ENCODE measurements at places on chromosomes 11 and 22.

DNA sequence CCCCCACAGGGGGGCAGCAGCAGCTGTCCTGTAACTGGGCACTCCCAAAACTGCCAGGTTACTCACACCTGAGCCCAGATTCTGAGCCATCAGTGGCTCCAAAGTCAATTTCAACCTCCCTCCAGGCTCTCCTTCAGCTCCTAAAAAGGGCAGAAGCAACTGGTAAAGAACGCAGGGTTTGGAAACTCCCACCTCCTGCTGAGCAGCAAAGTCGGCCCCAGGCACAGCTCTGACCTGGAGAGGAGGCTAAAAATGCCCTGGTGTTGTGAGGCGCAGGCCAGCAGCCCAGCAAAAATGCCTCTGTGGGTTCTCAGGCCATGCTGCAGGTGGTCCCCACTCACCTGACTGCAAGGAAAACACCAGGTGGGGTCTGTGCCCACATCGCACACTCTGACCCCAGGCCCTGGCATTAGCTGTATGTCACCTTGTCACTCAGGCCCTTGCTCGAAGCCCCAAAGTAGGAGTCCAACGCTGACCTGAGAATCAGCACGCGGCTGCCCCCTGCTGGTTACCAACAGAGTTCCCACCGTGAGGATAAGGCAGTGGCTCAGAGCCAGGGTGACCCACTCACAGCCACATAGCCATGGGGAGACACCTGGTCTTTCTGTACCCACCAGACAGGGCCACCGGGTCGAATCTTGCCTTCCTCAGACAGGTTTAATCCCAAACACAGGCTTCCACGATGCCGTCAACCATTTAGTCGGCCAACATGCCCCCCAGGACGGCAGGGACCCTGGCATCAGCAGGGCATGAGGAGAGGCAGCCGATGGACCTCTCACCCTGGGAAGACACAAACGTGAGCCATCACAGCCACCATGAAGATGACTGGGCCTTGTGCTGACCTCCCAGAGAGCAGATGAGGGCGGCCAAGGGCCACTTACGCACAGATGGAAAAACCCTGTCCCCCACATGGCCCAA lies 11.1 kb downstream of the POLR3H start:
- DNase-seq: peak; percentile 28

- no peak for DNase-seq
Measured at GRCh38 chr11:70107191-70107590, 29.1 kb downstream of the ANO1 start.

GRCh38 chr22:31084811-31085492 lies 3.8 kb downstream of the SMTN start:
- peak; percentile 73 for DNase-seq

- DNase-seq: no peak
Measured at GRCh38 chr11:67283481-67283963, 5.6 kb upstream of the ANKRD13D start.

GRCh38 chr22:29806196-29806595 lies 31.9 kb downstream of the ASCC2 start:
- no peak for DNase-seq

DNA sequence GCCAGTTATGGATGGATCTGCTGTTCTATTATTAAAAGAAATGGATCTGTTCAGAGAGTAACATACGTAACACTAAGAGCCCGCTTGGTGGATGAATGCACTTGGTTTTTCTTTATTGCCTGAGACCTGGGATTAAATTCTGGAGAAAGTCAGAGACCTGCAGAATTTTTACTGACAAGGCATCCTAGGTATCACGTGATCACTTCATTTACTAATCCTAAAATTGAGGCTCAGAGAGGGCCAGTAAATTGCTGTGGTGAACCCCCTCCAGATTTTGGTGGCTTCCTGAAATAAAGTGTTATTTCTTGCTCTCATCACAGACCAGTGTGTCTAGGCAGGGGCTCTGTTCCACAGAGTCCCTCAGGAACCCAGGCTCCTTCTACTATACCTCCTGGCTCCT lies 187.9 kb upstream of the LARGE1 start:
- DNase-seq: no peak

DNA sequence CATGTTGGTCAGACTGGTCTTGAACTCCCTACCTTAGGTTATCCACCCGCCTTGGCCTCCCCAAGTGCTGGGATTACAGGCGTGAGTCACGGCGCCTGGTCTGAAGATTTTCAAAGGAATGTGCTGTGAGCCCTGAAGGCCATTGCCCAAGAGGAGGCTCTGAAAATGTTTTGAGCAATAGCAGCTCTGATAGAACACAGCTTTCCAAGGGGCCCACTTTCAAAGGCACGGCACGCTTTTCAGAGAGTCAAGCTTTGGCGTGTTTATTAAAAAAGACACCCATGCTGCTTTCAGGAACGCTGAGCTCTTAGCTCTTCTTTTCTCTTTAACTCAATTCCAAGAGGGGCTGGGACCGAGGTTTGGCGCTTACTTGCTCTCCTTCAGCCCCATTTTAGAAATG lies 73.8 kb upstream of the CDON start:
- no peak for DNase-seq

DNA sequence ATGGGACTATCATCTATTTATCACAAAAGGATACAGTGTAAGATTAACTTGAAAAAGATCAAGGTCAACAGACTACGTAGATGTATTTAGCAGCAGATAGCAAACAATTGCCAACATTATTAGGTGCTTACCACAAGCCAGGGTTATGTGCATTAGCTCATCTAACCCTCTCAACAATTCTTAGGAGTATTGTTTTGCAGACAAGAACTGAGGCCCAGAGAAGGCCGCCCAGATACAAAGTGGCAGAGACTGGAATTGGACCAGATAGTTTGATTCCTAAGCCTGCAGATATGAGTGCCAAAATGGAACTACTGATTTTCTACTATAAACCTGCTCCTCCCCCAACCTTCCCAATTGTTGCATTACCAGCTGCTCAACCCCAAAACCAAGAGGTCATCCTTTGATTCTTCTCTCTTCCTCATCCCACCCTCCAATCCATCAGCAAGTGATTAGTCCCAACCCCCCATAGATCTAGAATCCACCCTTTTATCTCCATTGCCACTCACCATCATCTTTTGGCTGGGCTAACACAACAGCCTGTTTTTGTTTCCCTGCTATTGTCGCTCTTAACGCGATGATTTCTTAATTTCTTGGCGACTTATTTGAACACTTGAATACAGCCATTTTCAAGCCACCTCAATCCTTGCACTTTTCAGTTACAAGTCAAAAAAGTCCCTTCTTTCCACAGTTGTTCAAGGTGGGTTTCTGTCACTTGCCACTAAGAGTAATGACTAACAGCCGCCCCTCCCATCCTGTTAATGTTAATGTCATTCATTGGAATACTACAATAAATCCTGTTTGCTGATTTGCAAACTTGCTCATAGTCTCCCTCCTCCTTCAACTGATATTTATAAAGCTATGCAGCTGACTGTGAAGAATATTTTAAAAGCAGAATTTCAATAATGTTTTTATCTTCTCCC lies 2.7 kb downstream of the TMEM123 start:
- DNase-seq: no peak

DNA sequence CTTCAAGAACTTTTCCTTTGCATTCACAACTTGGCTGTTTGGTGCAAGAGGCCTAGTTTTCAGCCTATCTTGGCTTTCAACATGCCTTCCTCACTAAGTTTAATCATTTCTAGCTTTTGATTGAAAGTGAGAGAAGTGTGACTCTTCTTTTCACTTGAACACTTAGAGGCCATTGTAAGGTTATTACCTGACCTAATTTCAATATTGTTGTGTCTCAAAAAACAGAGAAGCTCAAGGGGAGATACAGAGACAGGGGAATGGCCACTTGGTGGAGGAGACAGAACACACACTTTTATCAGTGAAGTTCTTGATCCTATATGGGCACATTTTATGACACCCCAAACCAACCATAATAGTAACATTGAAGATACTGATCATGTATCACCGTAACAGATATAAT lies 532.3 kb downstream of the DLG2 start:
- DNase-seq: no peak

- no peak for DNase-seq
Measured at GRCh38 chr22:36728505-36728904, 25.0 kb upstream of the CACNG2 start.

- DNase-seq: no peak
Measured at GRCh38 chr11:30596832-30597231, 10.7 kb upstream of the MPPED2 start.

DNA sequence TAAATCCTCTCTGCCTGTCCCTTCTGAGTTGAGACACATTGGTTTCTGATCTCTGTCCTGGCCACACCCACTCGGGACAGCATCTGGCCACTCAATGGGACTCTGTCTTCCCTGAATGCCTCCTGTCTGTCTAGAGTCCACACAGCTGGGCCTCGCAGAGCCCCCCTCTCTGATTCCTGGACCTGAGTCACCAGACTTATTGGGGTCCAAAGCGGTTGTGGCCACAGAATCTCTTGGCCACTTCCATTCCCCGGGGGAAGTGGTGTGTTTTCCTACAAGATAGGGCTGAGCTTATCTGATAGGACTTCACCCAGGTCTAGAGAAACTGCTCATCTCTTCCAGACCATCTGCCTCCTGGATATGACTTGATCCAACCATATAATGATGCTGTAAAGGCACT lies 57.4 kb upstream of the WNT11 start:
- DNase-seq: no peak

- DNase-seq: no peak
Measured at GRCh38 chr22:38115423-38116205, 5.1 kb upstream of the BAIAP2L2 start.

DNA sequence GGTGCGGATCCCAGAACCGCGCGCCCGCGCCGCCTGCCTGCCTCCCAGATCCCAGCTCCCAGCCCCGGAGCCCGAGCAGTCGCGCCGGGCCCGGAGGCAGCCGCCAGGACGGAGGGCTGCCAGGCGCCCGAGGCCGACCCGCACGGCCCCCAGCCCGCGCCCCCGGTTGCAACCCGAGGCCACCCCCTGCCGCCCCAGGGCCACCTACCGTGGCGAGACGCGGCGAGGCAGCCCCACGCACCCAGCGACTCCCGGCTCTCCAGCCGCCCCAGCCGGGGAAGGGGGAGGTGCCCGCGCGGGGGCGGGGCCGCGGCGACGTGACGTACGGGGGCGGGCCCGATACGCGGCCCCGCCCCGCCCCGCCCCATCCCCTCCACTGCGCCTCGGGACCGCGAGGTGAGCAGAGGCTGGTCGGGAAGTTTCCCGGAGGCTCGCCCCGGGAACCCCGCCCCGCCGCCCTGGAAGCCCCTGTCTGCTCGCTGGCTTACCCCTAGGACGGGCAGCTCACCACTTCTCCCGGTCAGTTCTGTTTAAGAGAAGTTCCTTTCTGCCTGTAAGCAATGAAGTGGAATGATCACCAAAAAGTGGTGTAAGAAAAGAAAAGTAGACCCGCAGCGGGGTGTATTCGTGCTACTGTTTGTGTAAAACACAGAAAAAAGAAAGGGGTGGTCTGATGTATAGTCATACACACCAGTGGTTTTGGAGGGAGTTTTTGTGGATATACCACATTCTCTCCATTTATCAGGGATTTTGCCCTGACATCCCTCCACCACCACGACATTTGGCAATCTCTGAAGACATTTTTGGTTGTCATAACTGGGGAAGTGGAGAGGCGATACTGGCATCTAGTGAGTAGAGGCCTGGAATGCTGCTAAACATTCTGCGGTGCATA lies at the start of gene TPST2:
Gene TPST2, minus strand, starts transcription at position 288 of the 892 bp plus-strand sequence. CDS start 48,502 bp downstream, outside the sequence.
- peak; percentile 72 for DNase-seq

DNA sequence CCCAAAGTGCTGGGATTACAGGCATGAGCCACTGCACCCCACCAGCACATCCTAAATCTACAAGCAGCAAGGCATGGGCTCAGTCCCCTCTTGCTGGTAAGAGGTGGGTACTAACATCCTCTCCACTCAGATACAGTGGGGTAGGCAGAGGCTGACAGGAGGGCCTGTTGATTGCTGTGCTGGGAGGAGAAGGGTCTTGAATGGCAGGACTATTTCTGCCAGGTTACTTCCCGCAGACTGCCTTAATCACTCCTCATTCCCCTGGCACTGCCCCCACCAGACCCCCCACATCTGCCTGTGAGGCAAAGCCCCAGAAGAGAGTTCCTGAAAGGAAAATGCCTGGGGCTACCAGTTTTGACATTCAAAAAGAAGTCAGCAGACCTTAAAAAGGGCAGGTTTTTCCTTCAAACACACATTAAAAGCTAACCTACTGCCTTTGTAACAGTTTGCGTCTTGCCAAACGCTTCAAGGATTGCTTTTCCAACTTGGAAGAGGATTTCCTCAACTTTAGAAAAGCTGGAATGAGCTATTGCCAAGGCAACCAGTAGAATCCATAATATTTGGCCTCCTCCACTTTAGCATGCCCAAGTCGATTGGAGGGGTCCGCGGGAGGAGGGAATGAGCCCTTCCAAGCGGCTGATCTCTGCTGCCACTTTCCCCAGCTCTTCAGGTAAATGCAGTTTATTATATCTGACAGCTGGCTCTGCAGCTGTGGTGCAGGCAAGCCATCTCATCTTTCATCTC lies 62.0 kb downstream of the FDX1 start:
- no peak for DNase-seq

GRCh38 chr11:65053827-65054508 lies 4.4 kb downstream of the NAALADL1 start:
- DNase-seq: no peak

DNA sequence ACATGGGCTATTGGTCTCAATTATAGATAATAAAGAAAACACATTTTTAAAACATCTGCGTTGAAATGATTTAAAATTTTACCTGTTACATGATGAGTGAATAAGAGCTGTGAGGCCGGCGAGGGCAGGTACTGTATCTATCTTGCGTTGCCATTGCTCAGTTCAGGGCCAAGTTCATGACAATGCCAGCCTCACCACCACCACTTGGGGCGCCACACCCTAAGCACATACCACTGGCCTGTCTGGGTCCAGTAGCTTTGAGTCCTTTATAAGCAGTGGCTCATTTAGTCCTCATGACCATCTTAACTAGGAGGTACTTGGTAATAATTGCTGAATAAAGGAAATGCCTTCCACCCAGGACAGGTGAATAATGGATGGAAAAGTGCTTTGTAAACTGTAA lies 14.5 kb upstream of the MB start:
- peak; percentile 13 for DNase-seq

GRCh38 chr11:10413268-10413667 lies 41.8 kb upstream of the AMPD3 start:
- no peak for DNase-seq

DNA sequence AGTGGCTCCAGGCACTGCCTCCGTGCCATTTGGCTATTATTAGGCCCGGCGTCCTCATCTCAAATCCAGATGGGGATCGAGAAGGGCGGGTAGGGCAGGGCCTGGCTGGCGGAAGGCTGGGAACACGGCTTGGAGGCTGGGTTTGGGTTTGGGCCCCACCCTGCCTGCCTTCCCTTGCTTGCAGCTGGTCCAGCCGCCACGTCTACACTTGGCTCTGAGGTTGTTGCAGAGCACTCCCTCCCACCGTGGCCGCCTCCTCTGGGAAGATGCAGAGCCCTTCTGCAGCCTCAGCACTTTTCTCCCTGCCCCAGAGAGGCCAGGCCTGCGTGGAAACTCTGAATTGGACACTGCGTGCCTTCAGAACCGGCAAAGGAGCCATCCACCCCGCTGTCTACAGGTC lies 5.2 kb upstream of the SMTN start:
- DNase-seq: no peak
